ENCODE measurements at places on chromosomes 6 and 20.

DNA sequence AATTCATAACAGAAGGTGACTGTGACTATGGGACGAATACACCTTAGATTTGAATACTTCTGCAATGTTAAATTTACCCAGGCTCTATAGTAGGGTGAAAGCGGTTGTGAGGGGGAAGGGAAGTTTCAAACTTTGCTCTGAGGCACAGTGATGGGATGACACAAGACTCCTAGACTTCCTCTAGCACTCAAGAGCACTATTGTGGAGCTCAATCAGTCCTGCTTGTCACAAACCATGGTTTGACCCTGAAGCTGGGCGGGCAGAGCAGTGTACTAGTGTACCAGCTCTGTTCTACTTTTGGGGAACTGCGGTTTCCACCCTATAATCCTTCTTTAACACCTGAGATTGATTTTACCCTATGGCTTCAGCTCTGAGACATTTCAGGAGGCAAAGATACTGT, 17.1 kb downstream of the TRIM27 start:
- DNase-seq: no peak

- no peak for DNase-seq
Observed at GRCh38 chr20:64159711-64160110, 4.5 kb upstream of the MYT1 start.

- DNase-seq: no peak
Observed at GRCh38 chr20:16537025-16537665, 36.1 kb downstream of the KIF16B start.

GRCh38 chr20:46814366-46815232, 80.0 kb upstream of the EYA2 start:
- no peak for DNase-seq

DNA sequence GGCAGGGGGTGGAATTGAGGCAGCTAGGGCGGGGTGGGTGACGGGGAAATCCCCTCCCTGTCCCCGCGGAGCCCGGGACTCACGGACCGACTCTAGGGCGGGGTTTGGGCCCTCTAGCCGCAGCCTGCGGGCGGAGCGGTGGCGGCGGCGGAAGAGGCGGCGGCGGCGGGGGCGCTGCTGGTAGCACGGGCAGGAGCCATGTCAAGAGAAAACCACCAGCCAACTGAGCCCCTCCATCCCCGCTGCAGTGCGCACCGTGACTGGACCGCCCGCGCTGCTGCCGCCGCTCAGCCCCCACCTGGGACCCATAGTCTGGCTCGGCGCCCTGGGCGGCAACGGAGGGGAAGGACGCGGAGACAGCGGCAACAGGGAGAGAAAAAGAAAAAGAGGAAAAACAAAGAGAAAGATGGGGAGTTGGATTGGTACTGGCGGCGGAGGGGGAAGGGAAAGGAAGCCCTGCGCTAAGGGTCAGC, 1.2 kb upstream of the C6orf62 start:
- peak; percentile 65 for DNase-seq

GRCh38 chr6:133418108-133418507, 177.0 kb downstream of the EYA4 start:
- no peak for DNase-seq

Data from right hindlimb (tissue), 1 donor.